Frontal cortex (tissue), 4 donors: ENCODE measurements at places on chromosomes 12 and 14. TPM values are rescaled to one million over a fixed set of nuclear protein-coding genes. Genes with fewer than 3 reads are reported as not detected.

The DENR gene
- 48.9 TPM for total RNA-seq

The GDF3 gene
- not detected for total RNA-seq

DNA sequence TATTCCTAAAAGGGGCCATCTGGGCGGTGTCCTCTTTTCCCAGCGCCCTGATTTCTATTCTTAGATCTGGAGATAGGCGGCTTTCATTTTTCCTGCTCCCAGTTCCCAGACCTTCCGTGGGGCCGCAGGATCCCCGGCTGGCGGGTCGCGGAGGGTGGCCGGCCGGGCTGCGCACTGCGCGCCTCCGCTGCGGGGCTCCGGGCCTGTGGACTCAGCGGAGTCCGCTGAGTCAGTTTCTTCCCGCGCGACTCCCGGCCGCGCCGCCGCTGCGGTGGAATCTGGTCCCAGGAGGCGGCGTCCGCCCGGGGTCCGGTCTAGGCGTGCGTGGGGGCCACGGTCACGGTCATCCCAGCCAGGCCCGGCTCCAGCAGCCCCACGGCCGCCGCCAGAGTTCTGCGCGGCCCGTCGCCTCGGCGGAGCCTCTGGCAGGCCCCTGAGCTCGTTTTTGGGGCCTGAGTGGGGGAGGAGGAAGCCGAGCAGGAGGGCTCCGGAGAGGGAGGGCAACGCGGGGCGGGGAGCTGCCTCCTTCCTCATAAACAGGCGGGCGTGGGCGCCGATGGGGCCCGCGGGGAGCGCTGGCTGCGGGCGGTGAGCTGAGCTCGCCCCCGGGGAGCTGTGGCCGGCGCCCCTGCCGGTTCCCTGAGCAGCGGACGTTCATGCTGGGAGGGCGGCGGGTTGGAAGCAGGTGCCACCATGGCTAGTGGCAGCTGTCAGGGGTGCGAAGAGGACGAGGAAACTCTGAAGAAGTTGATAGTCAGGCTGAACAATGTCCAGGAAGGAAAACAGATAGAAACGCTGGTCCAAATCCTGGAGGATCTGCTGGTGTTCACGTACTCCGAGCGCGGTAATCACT is at the start of gene LRRK2:
LRRK2 (plus strand) TSS at position 559 of the 853 bp plus-strand sequence; CDS start at position 694, 135 bp downstream.
- peak; percentile 47 for DNase-seq

GRCh38 chr12:15001733-15002382 is 29.0 kb downstream of the PDE6H start:
- DNase-seq = no peak

The RHEBL1 gene
- total RNA-seq = 1.2 TPM

DNA sequence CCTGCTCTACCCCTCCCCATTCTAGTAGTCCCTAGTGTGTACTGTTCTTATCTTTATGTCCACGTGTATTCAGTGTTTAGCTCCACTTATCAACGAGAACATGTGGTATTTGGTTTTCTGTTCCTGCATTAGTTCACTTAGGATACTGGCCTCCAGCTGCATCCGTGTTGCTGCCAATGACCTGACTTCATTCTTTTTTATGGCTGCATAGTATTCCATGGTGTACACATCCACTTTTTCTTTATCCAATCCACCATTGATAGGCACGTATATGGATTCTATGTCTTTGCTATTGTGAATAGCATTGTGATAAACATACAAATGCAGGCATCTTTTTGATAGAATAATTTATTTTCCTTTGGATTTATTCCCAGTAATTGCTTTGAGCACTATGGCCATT is 327.7 kb downstream of the DUSP6 start:
- DNase-seq = no peak

DNA sequence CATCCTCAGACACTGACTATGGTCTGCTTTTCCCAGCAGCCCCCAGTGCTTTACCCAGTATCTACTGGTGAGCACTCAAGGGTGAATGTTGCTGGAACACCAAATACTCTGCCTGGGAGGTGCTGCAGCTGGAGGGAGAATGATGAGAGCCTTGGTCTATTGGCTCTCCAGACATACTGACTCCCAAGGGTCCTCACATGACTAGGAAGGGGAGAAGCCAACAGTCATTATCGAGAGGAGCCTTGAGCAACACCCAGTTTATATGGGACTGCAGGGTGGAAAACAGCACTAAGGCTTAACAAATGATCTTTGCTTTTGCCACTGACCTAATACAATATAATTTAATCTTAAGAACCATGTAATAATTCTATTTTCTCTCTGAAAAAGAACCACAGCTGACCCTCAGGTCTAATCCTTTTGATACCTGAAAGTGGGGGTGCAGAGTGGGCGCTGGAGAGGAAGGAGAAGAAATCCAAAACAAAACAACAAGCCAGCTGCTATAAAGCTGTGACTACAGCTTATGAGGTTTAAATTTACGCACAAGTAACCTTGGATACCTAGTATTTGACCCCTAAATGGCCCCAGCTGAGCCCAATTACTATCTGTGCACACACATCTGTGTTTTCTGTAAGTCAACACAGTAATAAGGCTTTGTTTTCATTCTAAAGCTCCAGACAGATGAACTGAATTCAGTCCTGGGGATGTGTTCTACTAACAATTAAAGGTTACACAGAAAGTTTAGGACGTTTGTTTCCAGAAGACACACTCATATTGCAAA is 107.8 kb upstream of the GRIP1 start:
- no peak for DNase-seq
